SIG-M5 (cell line): ENCODE measurements at places on chromosomes 2 and 18.

GRCh38 chr2:185338104-185338503, 400.5 kb upstream of the FSIP2 start:
- DNase-seq, result no peak

DNA sequence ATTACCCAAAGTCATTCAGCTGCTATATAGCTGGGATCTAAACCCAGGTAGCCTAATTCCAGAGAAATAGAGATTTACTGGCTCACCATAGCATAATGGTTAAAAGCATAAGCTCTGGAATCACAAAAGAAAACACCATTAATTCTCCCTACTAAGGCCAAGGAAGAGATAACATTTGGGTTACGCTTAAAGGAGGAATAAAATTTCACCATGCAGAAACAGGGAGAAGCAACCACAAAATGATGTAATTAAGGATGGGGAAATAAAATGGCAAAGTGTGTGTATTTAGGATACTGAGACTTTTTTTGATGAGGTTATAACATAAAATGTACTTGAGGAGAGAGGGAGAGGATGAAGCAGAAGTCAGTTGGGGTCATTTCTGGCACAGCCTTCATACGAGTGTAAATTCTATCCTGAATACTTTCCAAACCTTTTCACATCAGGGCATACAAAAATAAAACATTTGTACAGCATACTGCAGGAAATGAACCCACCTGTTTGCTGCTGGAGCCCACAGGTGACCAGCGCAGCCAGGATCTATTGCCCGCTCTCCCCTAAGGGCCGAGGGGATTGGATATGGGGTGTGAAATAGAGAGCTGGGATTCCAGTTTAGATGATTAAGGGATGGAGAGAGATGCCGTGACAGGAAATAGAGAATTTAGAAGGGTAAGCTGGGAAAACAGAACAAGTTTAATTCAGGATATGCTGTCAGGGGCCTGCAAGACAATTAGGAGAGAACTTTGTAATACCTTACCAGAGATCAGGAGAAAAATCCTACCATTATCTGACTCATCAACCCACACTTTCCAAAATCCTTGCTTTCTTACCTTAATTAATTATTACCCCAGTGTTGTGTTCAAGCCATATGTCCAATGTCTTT, 43.8 kb upstream of the SERTAD2 start:
- no peak for DNase-seq

GRCh38 chr2:62672601-62673000, 32.9 kb upstream of the EHBP1 start:
- DNase-seq, result no peak

- DNase-seq, result no peak
These were observed 175.4 kb downstream of the HDAC4 start for GRCh38 chr2:239225371-239225851.

DNA sequence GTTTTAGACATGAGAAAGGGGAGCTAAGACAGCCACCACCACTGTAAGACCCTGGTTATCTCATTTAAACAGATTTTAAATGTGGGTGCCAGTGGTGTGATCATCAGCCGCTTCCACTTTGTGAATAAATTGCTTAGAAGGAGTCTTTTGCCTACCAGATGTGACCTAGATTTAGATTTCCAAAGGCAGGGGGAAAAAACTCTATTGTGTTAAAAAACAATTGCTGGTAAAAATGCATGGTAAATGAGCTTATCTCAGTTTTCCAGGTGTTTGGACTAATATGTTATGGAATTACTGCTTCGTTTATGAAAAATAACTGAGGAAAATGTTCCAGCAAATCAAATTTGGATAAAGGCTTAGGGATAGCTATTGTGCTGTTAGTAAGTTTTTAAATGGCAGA, 466.3 kb upstream of the RAB12 start:
- DNase-seq, result no peak

- no peak for DNase-seq
These were observed 40.8 kb downstream of the RTN4 start for GRCh38 chr2:55009277-55010060.

DNA sequence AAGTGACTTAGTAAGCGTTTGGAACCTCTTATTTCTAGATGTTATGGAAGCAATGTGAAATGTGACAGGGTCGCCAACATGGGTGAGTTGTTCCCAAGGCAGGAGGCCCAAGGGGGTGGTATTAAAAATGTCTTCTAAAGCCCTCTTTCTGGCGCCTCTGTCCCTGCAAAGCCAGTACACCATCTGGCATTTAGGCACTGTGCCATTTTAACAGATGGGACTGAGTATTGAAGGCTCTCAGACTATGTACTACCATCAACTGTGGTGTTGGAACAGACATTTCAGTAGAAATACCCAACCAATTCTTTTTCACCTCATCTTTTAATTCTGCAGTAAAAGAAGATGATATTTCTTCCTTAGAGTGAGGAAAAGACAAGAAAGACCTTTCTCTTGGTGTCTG, 384.5 kb upstream of the MMADHC start:
- DNase-seq, result no peak

GRCh38 chr18:59340312-59340711, 18.8 kb downstream of the LMAN1 start:
- no peak for DNase-seq

DNA sequence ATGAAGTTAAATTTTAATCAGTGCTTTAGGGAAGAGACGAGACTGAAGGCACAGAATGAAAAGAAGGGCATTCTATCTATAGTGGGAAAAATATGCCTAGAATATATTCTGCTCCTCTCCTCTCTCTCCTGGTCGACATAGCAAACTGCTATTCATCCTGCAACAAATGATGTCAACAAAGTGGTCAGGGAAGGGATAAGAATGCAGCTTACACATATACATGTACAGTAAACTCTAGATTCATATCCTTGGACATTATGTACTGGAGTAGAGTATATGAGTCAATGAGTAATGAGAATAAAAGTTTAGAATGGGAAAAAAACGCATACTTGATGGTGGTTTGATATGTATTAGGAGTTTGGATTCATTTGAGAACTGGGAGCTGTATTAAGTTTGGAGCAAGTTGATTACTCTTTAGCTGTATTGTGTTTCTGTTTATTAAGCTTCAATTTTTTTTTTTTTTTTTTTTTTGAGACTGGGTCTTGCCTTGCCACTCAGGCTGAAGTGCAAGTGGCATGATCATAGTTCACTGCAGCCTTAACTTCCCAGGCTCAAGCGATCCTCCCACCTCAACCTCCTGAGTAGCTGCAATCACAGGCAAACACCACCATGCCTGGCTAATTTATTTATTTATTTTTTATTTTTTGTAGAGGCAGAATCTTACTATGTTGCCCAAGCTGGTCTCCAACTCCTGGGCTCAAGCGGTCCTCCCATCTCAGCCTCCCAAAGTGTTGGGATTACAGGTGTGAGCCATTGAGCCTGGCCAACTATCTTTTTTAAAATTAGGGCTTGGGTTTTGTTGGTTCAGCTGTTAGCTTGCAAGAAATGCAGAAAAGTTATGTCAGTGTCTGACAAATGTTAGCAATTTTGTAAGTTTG, 53.8 kb downstream of the STAT1 start:
- DNase-seq, result no peak

DNA sequence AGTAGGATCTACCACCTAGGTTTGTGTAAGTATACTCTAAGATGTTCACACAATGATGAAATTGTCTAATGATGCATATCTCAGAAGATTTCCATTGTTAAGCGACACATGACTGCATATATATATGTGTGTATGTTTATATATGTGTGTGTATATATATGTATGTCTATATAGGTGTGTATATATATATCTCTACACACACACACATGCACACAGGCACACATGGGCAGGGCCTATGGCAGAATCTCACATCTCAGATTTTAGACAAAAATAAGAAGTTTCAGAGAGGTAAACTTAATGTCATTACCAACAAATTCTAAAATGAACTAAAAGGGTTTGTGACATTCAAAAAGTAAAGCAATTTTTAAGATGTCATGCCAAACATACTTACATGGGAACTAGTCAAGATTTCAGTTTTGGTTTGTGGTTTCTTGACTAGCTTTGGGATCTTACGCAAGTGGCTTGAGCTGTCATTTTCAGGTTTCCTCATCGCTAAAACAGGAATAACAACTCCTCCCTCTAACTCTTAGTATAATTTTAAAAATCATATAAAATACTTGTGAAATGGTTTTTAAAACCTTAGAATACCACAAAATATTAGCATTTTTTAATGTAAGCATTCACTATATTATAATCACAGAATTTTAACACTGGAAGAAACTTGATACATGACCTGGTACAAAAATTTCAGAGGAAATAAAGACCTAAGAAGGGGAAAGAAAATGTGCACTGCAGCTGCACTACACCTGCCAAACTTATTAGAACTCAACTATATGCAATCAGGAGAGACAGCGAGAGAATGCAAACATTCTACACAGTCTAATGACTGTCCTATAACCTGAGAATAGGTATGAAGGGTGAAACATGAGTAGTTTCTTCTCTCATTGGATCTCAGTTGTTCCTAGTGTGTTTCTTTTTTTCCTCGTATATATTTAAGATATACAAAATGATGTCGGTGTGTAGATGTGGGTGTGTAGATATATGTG, 75.7 kb downstream of the TTC21B start:
- DNase-seq, result peak; percentile 56

- no peak for DNase-seq
These were observed 49.1 kb downstream of the CCDC85A start for GRCh38 chr2:56232912-56233311.

- no peak for DNase-seq
These were observed 692 bp upstream of the WNT6 start for GRCh38 chr2:218858671-218859555.

GRCh38 chr2:228627510-228627909, 446.0 kb upstream of the SPHKAP start:
- DNase-seq, result no peak

GRCh38 chr2:236940916-236941520, 144.7 kb upstream of the COPS8 start:
- DNase-seq, result no peak

DNA sequence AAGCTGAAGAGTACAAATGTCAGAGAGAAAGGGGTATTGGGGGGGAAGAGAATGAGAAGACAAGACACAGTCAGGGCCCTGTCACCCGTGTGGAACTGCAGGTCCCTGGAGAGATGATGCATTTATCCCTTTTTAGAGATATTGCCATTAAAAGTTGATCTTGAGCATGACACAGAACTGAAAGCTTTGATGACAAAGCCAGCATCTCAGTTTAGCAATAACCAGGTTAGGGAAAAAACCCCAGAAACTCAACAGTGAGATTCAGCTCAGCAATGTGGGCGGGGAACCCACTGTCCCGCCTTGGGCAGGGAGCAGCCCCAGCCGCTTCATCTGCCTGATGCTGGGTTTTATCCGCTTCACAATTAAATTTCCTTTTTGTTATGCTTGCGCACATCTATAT, 181.1 kb downstream of the NEDD4L start:
- no peak for DNase-seq

- no peak for DNase-seq
These were observed 123.8 kb upstream of the DLX2 start for GRCh38 chr2:172226244-172227061.

GRCh38 chr2:109508556-109508955, 105.2 kb downstream of the SEPTIN10 start:
- DNase-seq, result no peak
